Activated CD8-positive, alpha-beta T cell treated with anti-CD3 and anti-CD28 coated beads, Interleukin-2, amount 10 ng/mL, durations not matched to agents 7 days and 5 days (primary cell): ENCODE measurements at places on chromosomes 2 and 18. TPM values are rescaled to one million over a fixed set of nuclear protein-coding genes. Genes with fewer than 3 reads are reported as not detected.
A peak's percentile ranks its signal among the peaks of the same experiment; 100 is the strongest.

GRCh38 chr18:77016936-77017335, 115.6 kb downstream of the MBP start:
- peaks cover 8% of the 10 kb centered on the region for H3K4me1 ChIP-seq
- H3K27me3 ChIP-seq = no peaks in the 10 kb centered on the region
- H3K36me3 ChIP-seq = peaks cover 58% of the 10 kb centered on the region
- no peak overlapping the region for H3K4me3 ChIP-seq
- no peak overlapping the region for H3K27ac ChIP-seq
- no peak for DNase-seq

UNC80 gene
- not detected for total RNA-seq

DNA sequence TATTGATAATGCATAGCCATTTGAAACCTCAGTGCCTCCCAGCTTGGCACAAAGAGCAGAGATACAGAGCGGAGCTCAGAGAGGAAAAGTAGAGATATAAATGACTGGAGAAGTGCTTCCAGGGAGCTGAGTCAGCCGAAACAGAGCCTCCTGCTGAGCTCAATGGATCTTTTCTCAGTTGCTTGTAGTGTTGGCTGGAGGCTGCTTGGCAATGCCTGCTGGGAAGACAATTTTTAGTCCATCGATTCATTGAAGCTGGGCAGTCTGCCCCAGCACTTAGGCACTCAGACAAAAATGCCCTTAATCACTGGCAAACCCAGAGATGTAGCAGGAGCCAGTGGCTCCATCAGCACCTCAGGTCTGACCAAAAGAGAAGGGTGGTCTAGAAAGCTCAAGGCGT, 81.3 kb upstream of the SETBP1 start:
- peaks cover 9% of the 10 kb centered on the region for H3K27me3 ChIP-seq
- DNase-seq = no peak
- no peak overlapping the region for H3K27ac ChIP-seq
- no peaks in the 10 kb centered on the region for H3K36me3 ChIP-seq
- H3K4me1 ChIP-seq = peaks cover 5% of the 10 kb centered on the region
- H3K4me3 ChIP-seq = no peak overlapping the region

DNA sequence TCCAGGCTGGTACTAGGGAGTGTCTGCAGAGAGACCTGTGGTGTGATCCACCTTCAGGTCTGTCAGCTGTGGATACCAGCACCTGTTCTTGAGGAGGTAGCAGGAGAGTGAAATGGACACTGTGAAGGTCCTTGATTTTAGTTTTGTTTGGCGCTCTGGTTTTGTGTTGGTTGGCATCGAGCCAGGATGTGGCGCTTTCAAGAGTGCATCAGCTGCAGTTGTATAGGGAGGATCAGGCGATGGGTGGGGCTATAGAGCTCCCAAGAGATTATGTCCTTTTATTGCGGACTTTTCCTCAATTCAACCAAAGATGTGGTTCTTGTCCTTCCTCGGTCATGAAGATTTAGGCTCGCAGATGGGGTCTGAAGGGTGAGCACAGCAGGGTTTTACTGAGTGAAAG, 37.5 kb downstream of the SLC39A10 start:
- DNase-seq = no peak
- H3K36me3 ChIP-seq = peaks cover 76% of the 10 kb centered on the region
- H3K4me3 ChIP-seq = no peak overlapping the region
- H3K4me1 ChIP-seq = peaks cover 29% of the 10 kb centered on the region
- H3K27ac ChIP-seq = no peak overlapping the region

DNA sequence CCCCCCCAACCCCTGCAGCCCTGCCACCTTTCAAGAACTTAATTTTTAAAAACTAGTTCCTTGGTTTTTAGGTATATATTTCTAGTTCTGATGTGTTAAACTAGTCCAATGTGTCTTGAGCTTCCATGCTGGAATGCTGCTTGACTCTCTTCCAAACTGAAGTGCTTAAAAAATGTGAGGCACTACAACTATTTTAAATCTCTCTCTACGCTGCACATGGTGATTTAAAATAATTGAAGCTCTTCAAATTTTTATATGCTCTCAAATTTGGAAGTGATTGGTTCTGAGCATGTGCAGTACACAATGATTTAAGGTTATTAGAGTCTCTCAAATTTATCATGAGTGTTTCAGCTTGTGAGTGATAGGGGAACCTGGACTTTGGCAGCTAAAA, 192.6 kb upstream of the ZEB2 start:
- H3K4me3 ChIP-seq = no peak overlapping the region
- H3K27ac ChIP-seq = no peak overlapping the region

INO80B gene
- 25.7 TPM for total RNA-seq

ANO7 gene
- total RNA-seq = 0.31 TPM

DNA sequence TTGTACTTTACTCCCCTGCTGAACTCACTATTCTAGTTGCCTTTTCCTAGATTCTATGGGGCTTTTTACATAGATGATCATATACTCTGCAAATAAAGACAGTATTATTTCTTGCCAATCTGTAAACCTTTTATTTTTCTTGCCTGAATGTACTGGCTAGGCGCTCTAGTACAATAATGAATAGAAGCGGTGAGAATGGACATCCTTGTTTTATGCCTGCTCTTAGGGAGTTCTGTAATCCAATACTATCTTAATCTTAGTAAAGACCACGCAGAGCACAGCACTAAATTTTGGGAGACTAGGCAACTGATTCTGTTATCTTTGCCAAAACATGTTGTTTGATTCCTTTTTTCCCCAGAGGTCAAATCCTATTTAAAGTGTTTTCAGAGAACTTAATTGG, 7.0 kb downstream of the KRCC1 start:
- H3K27me3 ChIP-seq = no peaks in the 10 kb centered on the region
- DNase-seq = no peak
- H3K4me3 ChIP-seq = no peak overlapping the region
- peaks cover 53% of the 10 kb centered on the region for H3K36me3 ChIP-seq
- H3K4me1 ChIP-seq = peaks cover 18% of the 10 kb centered on the region

- no peaks in the 10 kb centered on the region for H3K36me3 ChIP-seq
- no peaks in the 10 kb centered on the region for H3K4me1 ChIP-seq
- no peak for DNase-seq
- no peak overlapping the region for H3K27ac ChIP-seq
- no peaks in the 10 kb centered on the region for H3K27me3 ChIP-seq
- H3K4me3 ChIP-seq = no peak overlapping the region
Measured at GRCh38 chr2:72731116-72731515, 94.7 kb downstream of the EXOC6B start.

- H3K27ac ChIP-seq = peak overlapping the region; percentile 86
- H3K27me3 ChIP-seq = no peaks in the 10 kb centered on the region
- peak overlapping the region; percentile 57 for H3K4me3 ChIP-seq
- DNase-seq = peak; percentile 82
Measured at GRCh38 chr2:96407041-96407918, 71.7 kb downstream of the NCAPH start.

PTPRN gene
- 0.16 TPM for total RNA-seq

DNA sequence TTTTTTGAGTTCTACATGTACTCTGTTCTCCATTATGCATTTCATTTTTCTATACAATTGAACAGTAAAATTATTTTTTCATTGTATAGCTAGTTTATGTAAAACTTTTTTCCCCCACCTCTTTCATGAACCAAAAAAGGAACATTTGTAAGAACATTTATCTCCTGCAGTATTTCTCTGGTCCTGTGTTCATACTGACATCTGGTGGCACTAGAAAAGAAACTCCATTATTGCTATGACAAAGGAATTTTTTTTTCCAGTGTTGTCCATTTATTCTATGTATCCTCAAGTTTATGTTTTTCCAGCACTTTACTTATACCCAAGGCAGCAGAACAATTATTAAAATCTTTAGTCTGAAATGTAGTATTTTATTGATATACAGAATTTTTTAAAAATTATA, 27.4 kb upstream of the CHAC2 start:
- DNase-seq = no peak
- H3K4me1 ChIP-seq = no peaks in the 10 kb centered on the region
- no peaks in the 10 kb centered on the region for H3K27me3 ChIP-seq

KLHL29 gene
- total RNA-seq = 4.1 TPM

DNA sequence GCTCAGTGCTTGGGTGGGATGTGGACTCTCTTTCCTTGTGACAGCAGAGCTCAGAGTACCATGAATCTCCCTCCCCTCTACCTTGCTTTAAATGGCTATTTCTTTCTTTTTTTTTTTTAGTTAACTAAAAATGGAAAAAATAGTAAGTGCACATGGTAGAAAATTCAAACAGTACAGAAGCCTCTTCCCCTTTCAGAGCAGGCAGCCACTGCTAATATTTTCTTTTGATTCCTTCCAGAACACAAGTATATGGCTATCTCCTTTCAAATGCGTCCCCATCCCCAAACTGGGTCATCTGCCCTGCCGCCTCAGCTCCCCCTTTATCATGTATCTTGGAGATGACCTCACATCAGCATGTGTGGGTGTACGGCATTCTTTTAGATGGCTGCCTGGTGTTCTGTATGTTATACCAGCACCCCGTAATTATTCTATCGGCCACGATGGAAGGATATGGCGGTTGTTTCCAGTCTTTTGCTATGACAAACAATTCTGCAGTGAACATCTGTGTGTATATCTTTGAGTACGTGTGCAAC, 70.5 kb upstream of the DLX2 start:
- peaks cover 18% of the 10 kb centered on the region for H3K27me3 ChIP-seq
- no peak overlapping the region for H3K27ac ChIP-seq
- no peak for DNase-seq

GRCh38 chr2:112239862-112240261, 15.0 kb downstream of the ZC3H8 start:
- no peak for DNase-seq
- peaks cover 7% of the 10 kb centered on the region for H3K4me1 ChIP-seq
- H3K4me3 ChIP-seq = no peak overlapping the region
- no peak overlapping the region for H3K27ac ChIP-seq

GRCh38 chr2:230234845-230235244, 9.3 kb downstream of the SP140 start:
- H3K36me3 ChIP-seq = peaks cover 72% of the 10 kb centered on the region
- no peak overlapping the region for H3K27ac ChIP-seq
- H3K4me1 ChIP-seq = peaks cover 41% of the 10 kb centered on the region
- H3K4me3 ChIP-seq = no peak overlapping the region
- no peaks in the 10 kb centered on the region for H3K27me3 ChIP-seq

GRCh38 chr18:52824126-52824525, 484.1 kb downstream of the DCC start:
- no peaks in the 10 kb centered on the region for H3K27me3 ChIP-seq
- H3K27ac ChIP-seq = no peak overlapping the region
- no peak for DNase-seq
- H3K36me3 ChIP-seq = no peaks in the 10 kb centered on the region
- no peaks in the 10 kb centered on the region for H3K4me1 ChIP-seq

ALLC gene
- not detected for total RNA-seq

DNA sequence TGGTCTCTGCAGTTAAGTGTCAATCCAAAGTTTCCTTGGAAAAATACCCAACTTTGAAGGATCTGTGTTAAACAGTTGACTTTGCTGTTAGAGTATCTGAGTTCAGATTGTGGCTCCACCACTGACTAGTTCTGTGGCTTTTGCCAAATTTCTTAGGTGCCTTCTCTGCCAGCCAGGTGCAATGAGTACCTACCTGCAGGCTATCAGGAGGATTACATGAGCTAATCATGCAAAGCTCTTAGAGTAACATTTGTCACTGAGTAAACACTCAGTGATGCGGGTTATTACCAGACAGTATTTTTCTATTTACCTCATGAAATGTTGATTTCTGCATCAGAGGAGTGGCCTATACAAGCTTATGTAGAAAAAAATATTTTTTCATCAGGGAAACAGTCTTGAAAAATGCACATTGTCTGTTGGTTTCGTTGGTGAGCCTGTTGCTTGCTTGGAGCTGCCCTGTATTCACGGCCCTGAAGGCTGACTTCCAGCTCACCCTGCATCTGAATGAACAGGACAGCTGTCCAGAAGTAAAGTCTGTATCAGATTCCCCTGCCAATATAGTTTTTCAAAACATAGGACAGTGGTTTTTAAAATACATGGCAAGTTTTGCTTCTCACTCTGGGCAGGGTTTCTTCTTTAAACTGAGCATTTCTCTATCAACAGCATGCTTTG, 235.1 kb downstream of the CDCA7 start:
- no peaks in the 10 kb centered on the region for H3K36me3 ChIP-seq
- no peaks in the 10 kb centered on the region for H3K4me1 ChIP-seq
- no peak overlapping the region for H3K4me3 ChIP-seq
- peaks cover 13% of the 10 kb centered on the region for H3K27me3 ChIP-seq
- H3K27ac ChIP-seq = no peak overlapping the region

GRCh38 chr2:16216558-16216945, 276.2 kb downstream of the MYCN start:
- no peak overlapping the region for H3K4me3 ChIP-seq
- no peaks in the 10 kb centered on the region for H3K27me3 ChIP-seq
- H3K36me3 ChIP-seq = no peaks in the 10 kb centered on the region

GRCh38 chr2:109330056-109330455, 201.1 kb downstream of the SH3RF3 start:
- DNase-seq = no peak
- H3K4me3 ChIP-seq = no peak overlapping the region
- no peaks in the 10 kb centered on the region for H3K36me3 ChIP-seq
- no peak overlapping the region for H3K27ac ChIP-seq
- H3K4me1 ChIP-seq = peaks cover 29% of the 10 kb centered on the region
- peaks cover 10% of the 10 kb centered on the region for H3K27me3 ChIP-seq

AGXT gene
- not detected for total RNA-seq

LRRC30 gene
- total RNA-seq = not detected

GRCh38 chr2:40435426-40436092, 16.3 kb downstream of the SLC8A1 start:
- no peak overlapping the region for H3K27ac ChIP-seq
- DNase-seq = no peak
- H3K27me3 ChIP-seq = peaks cover 4% of the 10 kb centered on the region
- no peak overlapping the region for H3K4me3 ChIP-seq
- H3K4me1 ChIP-seq = no peaks in the 10 kb centered on the region

GRCh38 chr2:142504754-142505153, 372.7 kb upstream of the KYNU start:
- no peak overlapping the region for H3K27ac ChIP-seq
- DNase-seq = no peak
- H3K36me3 ChIP-seq = no peaks in the 10 kb centered on the region
- no peak overlapping the region for H3K4me3 ChIP-seq

GALNT13 gene
- 0.55 TPM for total RNA-seq

DNA sequence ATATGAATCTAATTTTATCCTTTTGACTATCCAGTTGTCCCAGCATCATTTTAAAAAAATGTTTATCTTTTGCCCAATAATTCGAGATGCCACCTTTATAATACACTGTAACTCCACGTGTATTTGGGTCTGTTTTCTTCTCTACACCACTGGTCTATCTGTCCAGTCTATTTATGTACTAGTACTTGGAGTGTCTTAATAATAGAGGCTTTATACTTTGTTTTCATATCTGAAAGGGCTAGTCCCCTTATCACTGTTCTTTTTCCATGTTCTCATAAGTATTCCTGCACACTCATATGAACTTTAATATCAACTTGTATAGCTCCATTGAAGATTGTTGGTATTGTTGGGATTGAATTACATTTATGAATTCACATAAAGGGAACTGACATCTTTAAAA, 101.1 kb upstream of the RMP24 start:
- no peak for DNase-seq
- peaks cover 4% of the 10 kb centered on the region for H3K27me3 ChIP-seq
- H3K4me1 ChIP-seq = no peaks in the 10 kb centered on the region
- H3K4me3 ChIP-seq = no peak overlapping the region

PCARE gene
- not detected for total RNA-seq

STK11IP gene
- total RNA-seq = 30.0 TPM

RAPGEF4 gene
- 0.97 TPM for total RNA-seq
